ENCODE measurements at places on chromosomes 5 and 9.

- DNase-seq: no peak
Observed at GRCh38 chr5:146849694-146850303, 28.8 kb downstream of the PPP2R2B start.

DNA sequence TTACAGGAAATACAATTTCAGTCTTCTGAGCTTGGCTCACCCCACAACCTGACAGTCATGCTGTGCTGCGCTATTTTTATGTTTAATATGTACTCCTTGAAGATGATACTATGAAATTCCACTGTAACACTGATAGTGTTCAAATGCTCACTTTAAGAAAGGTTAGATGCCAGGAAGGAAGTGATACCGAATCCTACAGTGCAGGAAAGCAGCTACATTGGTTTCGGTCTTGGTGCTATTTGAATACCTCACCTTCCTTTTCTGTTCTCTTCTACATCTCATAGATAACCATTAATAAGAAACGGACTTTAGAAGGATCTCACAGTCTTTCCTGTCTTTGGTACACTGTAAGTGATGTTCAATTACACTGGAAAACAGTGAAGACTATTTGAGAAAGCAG lies 117.6 kb downstream of the SEMA5A start:
- DNase-seq: no peak

GRCh38 chr5:129609710-129610109 lies 138.2 kb upstream of the MINAR2 start:
- DNase-seq: no peak

DNA sequence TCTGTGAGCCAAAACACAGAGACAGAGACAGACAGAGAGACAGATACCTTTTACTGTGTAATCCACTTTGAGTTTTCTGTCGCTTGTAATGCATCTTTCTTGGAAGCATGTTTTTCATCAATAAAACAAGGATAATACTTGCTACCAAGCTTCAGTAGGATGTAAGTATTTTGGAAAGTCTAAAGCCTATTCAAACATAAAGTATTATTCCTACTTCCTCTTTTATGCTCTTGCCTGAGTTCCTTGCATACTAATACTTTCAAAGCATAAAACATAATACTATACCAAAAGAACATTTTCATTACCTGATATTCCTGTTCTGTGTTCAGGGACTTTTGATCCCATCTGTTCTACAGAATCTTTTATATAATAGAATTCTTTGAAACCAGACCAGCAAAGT lies 64.5 kb upstream of the SLC30A5 start:
- DNase-seq: no peak

DNA sequence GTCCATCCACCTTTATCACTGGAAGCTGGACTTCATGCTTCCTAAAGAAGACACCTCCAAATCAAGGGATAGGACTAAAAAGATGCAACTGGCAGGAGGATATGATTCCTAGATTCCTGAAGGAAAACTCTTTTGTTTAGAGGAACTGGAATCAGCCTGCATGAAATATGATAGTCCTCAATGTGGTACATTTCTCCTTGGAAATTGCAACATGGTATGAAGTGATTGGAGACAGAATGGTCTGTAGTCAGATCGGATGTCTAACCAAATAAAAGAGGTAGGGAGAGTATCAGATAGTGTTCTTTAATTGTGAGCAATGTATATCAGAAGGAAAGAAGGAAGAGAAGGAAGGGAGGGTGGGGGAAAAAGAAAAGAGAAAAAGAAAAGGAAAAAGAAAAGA lies 116.1 kb upstream of the FSTL4 start:
- no peak for DNase-seq

DNA sequence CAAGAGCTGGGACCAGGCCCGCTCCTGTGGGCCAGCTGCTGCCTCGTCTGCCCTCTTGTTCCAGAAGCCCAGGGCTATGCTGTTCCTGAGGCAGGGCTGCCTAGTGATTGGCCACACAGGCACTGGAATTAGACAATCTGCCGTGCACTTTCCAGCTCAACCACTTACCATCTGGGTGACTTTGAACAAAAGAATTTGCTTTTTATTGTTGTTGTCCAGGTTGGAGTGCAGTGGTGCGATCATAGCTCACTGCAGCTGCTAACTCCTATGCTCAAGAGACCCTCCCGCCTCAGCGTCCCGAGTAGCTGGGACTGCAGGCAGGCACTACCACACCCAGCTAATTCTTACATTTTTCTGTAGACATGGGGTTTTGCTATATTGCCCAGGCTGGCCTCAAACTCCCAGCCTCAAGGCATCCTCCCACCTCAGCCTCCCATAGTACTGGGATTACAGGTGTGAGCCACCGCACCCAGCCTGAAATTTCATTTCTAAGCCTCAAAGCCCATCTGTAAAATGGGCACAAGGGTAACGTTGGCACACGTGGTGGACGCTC lies 1.2 kb upstream of the NEK6 start:
- DNase-seq: no peak

- no peak for DNase-seq
Observed at GRCh38 chr9:101778332-101778731, 39.9 kb upstream of the GRIN3A start.

DNA sequence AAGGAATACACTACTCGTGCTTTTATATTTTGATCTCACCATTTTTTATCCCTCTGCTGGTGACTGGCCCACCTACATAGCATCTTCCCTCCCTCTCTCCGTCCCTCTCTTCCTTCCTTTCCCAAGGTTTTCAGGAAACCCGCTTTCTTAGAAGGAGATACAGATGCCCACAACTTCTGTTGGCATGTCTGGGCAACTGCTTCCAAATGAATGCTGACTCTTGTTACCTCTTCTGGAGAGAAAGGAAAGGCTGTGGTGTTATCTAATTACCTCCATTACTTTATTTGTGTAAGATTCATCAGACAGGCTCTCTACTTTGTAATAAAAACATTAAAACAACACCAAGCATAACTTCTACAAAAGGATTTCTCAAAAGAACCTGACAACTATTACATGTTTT lies 20.2 kb downstream of the FANCC start:
- no peak for DNase-seq

DNA sequence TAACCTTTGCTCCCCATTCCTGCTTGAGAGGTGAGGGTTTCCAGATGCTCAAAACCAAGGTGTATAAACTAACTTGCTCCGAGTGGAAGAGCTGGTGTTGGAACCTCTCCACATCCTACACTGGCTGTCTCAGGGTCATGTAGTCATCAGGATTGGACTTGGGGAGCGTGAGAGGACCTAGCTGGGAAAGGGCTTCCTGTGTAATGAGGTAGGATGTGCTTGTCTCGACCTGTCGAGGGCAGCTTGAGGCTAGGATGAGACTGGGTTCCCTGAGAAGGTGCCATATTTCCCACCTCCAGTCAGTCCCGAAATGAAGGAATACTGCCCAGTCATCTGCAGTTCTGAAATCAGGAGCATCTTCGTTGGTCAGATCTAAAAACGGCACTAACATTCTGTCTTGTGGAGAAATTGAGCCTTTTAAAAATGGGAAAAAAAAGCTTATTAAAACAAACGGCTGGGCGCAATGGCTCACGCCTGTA lies 1.3 kb downstream of the CCNI2 start:
- DNase-seq: no peak

- DNase-seq: no peak
Observed at GRCh38 chr5:149399775-149400174, 20.7 kb upstream of the IL17B start.

DNA sequence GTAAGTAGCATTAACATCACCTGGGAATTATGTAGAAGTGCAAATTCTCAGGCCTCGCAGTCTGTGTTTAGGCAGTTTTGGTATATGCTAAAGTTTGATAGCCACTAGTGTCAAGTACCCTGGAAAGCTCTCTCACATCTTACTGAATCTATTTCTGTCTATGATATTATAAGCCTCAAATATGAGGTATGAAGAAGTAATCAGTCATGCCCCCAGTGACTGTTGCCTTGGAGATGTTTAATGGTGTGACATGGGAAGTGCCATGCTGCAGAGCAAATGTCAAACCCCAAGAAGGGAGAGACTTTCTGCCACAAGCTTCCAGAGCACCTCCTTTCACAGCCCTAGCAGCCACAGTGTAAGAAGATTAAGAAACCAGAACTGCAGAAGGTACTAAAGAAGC lies 9.8 kb upstream of the PDE8B start:
- DNase-seq: no peak

GRCh38 chr5:155259648-155260047 lies 246.1 kb downstream of the KIF4B start:
- DNase-seq: no peak

DNA sequence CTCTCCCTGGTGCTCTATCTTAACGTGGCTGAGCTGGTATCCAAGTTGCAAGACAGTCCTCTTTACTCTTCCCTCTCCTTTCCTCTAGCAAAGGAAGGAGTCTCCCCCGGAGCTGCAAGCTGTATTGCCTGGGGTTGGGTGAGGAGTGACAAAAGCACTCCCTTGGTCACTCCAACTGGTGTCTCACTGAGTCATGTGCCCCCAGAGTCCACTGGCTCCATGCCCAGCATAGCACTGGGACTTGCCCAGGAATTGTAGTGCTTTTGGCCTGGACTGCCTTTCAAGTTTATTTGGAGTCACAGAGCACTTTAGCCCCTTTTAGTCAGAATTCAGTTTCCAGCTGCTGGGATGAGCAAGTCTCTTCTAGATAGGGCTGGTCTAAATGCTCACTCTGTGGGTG lies 82.6 kb upstream of the FST start:
- DNase-seq: no peak

- peak; percentile 62 for DNase-seq
Observed at GRCh38 chr9:75889977-75890471, 449 bp upstream of the PCSK5 start.

GRCh38 chr9:93654351-93654961 lies 78.1 kb downstream of the PHF2 start:
- no peak for DNase-seq

- DNase-seq: no peak
Observed at GRCh38 chr9:98571643-98572042, 137.1 kb downstream of the GABBR2 start.

- DNase-seq: no peak
Observed at GRCh38 chr9:129341171-129341986, 163.3 kb upstream of the IER5L start.

DNA sequence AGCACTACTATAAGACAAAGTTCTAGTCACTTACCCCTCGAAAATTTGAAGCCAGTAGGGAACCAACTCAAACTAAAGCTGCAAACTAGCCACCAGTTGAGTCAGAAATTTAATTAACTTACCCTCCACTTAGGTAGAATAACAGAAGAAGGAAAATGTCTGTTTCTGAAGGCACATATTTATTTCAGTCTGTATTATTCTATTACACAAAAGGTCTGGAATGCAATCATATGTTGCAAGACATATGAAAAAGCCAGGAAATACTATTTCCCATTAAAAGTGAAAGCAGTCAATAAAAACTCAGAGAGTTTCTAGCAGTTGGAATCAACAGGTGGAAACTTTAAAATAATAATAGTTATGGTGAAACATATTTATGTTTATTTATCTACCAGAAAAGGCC lies 79.2 kb upstream of the SLCO4C1 start:
- no peak for DNase-seq

- peak; percentile 44 for DNase-seq
Observed at GRCh38 chr9:13088720-13089427, 190.6 kb downstream of the MPDZ start.

DNA sequence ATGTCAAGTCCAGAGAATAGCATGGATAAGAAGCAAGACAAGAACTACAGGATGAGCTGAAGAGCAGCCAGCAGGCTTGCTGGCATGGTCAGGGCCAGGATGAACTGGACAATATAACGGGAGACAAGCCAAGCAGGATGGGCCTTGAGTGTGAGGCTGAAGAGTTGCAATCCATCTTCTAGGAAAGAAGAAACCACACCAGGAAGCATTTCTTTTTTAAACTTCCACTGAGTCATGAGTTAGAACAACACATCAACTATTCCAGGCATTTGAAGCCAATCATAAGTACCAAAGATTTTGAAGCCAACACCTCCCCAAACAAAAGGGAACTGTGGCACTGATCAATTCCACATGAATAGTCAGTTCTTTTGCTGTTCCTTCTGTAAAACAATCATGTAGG lies 27.3 kb downstream of the SLC31A2 start:
- DNase-seq: no peak

DNA sequence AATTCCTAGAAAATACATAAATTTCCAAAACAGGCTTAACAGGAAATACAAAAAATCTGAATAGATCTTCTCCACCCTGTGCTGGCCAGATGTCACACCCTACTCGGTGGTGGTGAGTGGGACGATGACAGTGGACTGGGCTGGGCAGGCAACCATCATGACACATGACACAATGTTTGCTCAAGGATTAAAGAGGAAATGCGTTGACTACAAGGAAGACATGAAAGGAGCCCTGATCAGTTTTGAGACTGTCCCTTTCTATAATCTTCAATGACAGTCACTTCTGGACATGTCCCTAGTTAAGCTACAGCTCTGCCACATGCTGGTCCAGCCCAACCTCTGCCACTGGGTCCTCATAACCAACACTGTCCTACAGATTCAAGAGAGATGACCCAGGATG lies 99.8 kb downstream of the ZDHHC21 start:
- DNase-seq: no peak

- DNase-seq: no peak
Observed at GRCh38 chr9:89544279-89544661, 46.4 kb upstream of the SEMA4D start.

- no peak for DNase-seq
Observed at GRCh38 chr5:149728303-149728702, 1.8 kb upstream of the PPARGC1B start.

GRCh38 chr5:79130781-79131180 lies 19.2 kb downstream of the BHMT start:
- no peak for DNase-seq

GRCh38 chr9:22143799-22144625 lies 134.9 kb upstream of the CDKN2B start:
- DNase-seq: no peak

GRCh38 chr9:134182554-134183085 lies 18.3 kb upstream of the RNU6ATAC start:
- DNase-seq: no peak

DNA sequence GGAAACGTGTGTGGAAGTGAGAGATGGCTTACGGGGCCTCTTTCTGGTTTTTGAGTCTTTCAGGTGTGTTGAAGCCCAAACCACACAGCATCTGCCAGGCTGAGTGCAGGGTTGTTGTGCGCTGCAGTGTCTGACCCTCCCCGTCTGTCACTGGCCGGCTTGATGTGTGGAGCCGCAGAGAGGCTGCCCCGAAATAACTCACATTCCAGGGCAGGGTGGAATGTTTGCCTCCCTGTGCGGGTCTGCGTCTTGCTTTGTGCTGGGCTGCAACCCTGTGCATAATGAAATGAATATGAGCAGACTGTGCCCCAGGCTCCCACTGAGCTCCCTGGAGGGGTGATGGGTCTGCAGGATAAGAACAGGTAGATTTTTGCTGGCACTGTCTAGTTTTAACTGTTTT lies 9.9 kb upstream of the PLEKHG4B start:
- no peak for DNase-seq

DNA sequence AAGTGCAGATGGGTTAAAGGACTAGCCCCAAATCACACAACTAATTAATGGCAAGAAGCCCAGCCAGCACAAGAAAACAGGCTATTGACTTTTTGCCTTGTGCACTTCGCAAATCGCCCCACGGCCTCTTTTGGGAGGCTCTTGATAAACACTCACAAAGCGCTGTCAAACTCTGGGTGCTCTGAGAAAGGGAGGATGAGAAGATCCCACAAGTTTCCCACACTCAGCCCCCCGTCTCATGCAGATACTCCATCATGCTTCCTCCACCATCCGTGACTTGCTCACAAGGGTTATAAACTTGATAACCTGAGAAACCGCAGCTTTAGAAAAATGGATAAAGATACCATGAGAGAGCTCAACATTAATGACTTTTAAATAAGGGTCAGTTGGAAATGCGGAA lies 219.7 kb downstream of the EBF1 start:
- DNase-seq: no peak

GRCh38 chr5:54981928-54982327 lies 3.5 kb downstream of the ESM1 start:
- DNase-seq: no peak
